ENCODE measurements at places on chromosomes 5 and 9.
A peak's percentile ranks its signal among the peaks of the same experiment; 100 is the strongest.

GRCh38 chr5:164688437-164688836 lies 1183.0 kb downstream of the MAT2B start:
- no peak overlapping the region for H3K4me3 ChIP-seq
- no peaks in the 10 kb centered on the region for H3K4me1 ChIP-seq
- H3K27ac ChIP-seq: no peak overlapping the region

DNA sequence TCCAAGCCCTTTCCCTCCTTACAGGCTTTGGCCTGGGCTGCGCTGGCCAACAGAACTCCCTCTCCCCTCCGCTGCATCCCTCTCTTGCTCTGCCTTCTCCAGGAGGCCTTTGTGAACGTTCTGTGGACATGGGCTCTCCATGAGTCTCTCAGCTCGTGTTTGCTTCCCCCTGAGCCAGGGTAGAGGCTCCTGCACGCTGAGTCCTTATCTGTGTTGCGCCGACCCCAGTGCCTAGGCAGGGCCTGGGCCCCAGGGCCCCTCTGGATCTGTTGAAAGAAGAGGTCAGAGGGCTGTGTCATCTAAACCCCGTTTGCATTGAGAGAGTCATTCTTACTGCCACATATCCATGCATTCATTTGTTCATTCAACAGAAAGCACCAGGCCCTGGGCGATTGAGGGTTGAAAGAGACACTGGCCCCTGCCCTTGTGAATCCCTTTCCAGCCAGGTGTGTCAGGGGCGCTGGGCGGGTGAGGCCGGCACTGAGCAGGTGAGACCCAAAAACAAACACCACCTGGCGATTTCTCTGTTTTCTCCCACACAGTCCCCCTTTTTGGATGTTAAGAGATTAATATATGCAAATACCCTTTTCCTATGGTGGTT lies 111.2 kb upstream of the IER5L start:
- no peaks in the 10 kb centered on the region for H3K27me3 ChIP-seq
- DNase-seq: no peak
- H3K4me1 ChIP-seq: no peaks in the 10 kb centered on the region
- no peak overlapping the region for H3K27ac ChIP-seq
- no peak overlapping the region for H3K4me3 ChIP-seq
- no peaks in the 10 kb centered on the region for H3K36me3 ChIP-seq

GRCh38 chr9:36029765-36030528 lies 6.8 kb upstream of the RECK start:
- no peak overlapping the region for H3K4me3 ChIP-seq
- H3K4me1 ChIP-seq: peaks cover 14% of the 10 kb centered on the region
- H3K27ac ChIP-seq: peak overlapping the region; percentile 28
- no peaks in the 10 kb centered on the region for H3K36me3 ChIP-seq

GRCh38 chr5:36640949-36641348 lies 34.5 kb downstream of the SLC1A3 start:
- H3K36me3 ChIP-seq: no peaks in the 10 kb centered on the region
- no peak for DNase-seq
- no peaks in the 10 kb centered on the region for H3K4me1 ChIP-seq
- no peak overlapping the region for H3K4me3 ChIP-seq
- H3K27me3 ChIP-seq: no peaks in the 10 kb centered on the region

GRCh38 chr9:17802249-17802857 lies 223.5 kb downstream of the SH3GL2 start:
- H3K4me1 ChIP-seq: no peaks in the 10 kb centered on the region
- H3K27ac ChIP-seq: no peak overlapping the region
- H3K36me3 ChIP-seq: no peaks in the 10 kb centered on the region

DNA sequence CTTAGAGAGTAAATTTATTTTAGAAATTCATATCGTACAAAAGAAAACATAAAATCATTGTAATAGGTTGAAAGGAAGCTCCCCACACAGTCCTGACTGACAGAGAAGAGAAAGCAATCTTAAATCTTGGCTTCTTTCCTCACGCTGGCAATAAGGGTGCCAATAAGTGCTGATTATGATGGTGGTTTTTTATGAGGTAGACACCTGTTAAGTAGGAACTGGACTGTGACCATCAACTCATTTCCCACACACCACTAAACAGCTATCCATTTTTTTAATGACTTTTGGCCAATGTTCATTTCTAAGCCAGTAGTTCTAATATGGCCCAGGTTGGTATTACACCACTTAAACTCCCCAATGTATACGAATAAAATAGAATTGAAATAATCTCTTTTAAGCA lies 893.5 kb upstream of the NUDT12 start:
- no peak overlapping the region for H3K27ac ChIP-seq
- H3K4me3 ChIP-seq: no peak overlapping the region
- H3K4me1 ChIP-seq: no peaks in the 10 kb centered on the region
- H3K27me3 ChIP-seq: no peaks in the 10 kb centered on the region

- peak overlapping the region; percentile 54 for H3K4me3 ChIP-seq
- DNase-seq: no peak
- peaks cover 13% of the 10 kb centered on the region for H3K4me1 ChIP-seq
- H3K27me3 ChIP-seq: peaks cover 62% of the 10 kb centered on the region
Measured at GRCh38 chr9:1049641-1050040, 516 bp upstream of the DMRT2 start.

DNA sequence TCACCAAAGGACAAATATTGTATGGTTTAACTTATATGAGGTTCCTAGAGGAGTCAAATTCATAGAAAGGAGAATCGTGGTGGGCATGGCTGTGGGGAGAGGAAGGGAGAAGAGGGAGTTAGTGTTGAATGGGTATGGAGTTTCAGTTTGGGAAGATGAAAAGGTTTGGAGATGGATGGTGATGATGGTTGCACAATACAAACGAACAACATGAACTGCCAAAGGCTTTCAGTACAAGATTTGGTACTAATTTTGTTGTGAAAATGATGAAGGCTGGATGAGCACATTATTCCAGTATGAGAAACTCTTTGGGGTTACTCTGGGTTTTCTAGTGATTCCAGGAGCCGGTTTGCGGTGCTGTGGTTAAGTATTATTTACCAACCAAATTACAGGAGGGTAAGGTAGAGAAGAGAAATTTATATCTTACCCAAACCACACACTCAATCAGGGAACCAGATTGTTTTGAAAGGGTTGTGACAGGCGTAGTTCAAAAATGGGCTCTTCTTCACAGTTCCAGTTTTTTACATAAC lies 112.0 kb upstream of the TBC1D2 start:
- no peaks in the 10 kb centered on the region for H3K27me3 ChIP-seq
- no peak for DNase-seq
- no peak overlapping the region for H3K27ac ChIP-seq
- no peaks in the 10 kb centered on the region for H3K36me3 ChIP-seq

DNA sequence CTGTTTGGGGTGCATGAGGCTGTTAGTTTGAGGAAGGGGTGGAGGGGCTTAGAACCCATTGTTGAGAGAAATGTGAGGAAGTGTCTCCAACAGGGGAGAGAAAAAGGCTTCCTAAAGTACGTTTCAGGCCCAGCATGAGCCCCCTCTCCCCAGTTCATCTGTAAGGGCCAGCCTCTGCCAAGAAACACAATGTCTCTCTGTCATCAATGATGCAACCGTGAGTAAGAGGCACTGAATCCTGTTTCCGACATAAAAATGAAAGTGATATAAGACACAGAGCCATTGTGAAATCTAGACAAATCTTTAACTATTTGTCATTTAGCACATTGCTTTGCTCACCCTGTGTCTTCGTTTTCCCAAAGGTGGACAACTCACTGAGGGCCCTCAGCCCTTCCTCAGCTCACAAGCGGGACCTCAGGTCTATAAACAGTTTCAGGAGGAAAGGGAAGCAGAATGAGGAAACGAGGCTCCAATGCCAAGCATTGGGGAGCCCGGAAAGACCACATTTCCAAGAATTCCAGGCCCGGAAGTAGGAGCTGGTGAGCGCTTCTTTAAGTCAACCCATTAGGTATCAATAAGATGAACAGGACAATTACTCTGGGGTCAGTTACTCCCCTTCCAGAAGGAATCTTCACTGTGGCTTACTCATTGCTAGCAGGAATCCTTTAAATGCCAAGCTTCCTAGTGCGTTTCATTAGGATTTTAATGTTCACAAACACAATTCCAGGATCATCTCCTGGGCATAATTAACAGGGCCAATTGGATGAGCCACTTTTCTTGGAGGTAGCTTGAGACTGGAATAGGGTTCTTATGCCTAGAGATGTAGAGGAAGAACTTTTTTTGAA lies 59.0 kb upstream of the KLF4 start:
- H3K4me1 ChIP-seq: no peaks in the 10 kb centered on the region
- H3K27me3 ChIP-seq: no peaks in the 10 kb centered on the region
- H3K4me3 ChIP-seq: peak overlapping the region; percentile 20
- H3K27ac ChIP-seq: peak overlapping the region; percentile 66
- no peaks in the 10 kb centered on the region for H3K36me3 ChIP-seq
